ENCODE measurements at places on chromosomes 6 and 20. TPM values are rescaled to one million over a fixed set of nuclear protein-coding genes. Genes with fewer than 3 reads are reported as not detected.

The FAM162B gene
- total RNA-seq: 0.30 TPM

The PRICKLE4 gene
- 0.15 TPM for total RNA-seq

The C6orf132 gene
- total RNA-seq: 0.75 TPM

The OR2H1 gene
- not detected for total RNA-seq

The C6orf15 gene
- total RNA-seq: not detected

The CTAGE9 gene
- not detected for total RNA-seq

The FABP7 gene
- total RNA-seq: not detected

The TREML2 gene
- total RNA-seq: not detected

The TPBG gene
- total RNA-seq: 16.4 TPM

The ZNF165 gene
- total RNA-seq: 0.30 TPM

The LY6G6D gene
- total RNA-seq: not detected

The VIP gene
- not detected for total RNA-seq

The ENPP1 gene
- 1.5 TPM for total RNA-seq

The DEFB124 gene
- total RNA-seq: not detected

The EPPIN gene
- total RNA-seq: not detected

The NKX2-2 gene
- not detected for total RNA-seq

The DEFB132 gene
- total RNA-seq: not detected

The KCNK16 gene
- total RNA-seq: not detected

The SAMD5 gene
- 0.08 TPM for total RNA-seq

The CST1 gene
- 49.8 TPM for total RNA-seq

The OR2J3 gene
- total RNA-seq: not detected

The UBE2C gene
- 1.6 TPM for total RNA-seq

The ZC2HC1B gene
- total RNA-seq: not detected

The BMP2 gene
- total RNA-seq: 3.8 TPM

The CNR1 gene
- total RNA-seq: not detected

The TNXB gene
- 1.1 TPM for total RNA-seq

The SLC35D3 gene
- not detected for total RNA-seq
